ENCODE measurements at places on chromosomes 5 and 9.

DNA sequence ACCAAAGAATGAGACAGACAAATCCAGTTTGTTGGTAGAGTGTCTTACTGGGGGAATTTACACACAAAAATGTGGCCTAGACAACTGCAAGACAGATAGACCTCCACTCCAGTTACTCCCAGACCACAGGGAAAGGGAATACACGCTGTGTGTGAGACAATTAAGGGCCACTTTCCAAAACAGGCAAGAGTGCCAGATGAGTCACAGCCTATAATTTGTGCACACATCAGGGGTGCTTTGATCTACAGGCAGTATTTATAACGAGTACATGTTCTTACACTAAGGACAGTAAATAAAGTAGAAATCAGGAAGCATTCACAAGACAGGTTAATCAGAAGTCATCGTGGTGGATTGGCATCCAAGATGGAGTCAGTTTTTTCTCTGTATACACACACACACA, 114.8 kb downstream of the ZNF622 start:
- no peak for DNase-seq

DNA sequence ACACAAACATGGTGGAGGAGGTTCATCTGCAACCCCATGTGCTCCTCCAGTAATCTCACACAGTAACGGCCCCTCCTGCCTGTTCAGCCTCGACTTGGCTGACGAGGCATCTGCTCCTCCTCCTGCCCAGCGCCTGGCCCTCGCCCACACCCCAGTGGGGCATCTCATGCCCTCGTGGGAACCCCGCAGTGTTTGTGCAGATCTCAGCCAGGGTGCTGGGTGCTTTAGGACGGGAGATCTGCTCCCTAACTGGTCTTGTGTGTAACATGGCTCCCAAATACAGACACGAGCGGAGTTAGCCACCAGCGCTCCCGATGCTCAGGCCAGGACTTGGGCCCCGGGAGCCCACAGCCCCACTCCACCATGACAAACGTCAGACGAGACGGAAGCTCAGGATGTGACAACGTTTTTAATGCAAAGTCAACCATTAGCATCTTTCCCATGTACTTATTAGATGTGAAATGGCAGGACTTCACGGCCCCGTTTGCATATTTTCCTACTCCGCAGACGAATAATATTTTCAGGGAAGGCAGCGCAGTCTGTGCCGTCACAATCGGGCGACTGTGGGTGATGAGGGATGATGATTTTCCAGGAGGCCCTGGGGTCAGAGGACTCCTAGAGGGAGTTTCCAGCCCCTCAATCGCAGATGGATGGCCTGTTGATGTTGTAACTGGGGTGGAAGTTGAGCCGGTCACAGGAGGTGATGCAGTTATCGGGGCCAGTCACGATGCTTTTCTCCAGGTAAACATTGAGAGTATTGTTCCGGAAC, 5.5 kb upstream of the MRPS2 start:
- DNase-seq: no peak

- DNase-seq: no peak
These were observed 153.0 kb downstream of the FER start for GRCh38 chr5:108900668-108901067.

DNA sequence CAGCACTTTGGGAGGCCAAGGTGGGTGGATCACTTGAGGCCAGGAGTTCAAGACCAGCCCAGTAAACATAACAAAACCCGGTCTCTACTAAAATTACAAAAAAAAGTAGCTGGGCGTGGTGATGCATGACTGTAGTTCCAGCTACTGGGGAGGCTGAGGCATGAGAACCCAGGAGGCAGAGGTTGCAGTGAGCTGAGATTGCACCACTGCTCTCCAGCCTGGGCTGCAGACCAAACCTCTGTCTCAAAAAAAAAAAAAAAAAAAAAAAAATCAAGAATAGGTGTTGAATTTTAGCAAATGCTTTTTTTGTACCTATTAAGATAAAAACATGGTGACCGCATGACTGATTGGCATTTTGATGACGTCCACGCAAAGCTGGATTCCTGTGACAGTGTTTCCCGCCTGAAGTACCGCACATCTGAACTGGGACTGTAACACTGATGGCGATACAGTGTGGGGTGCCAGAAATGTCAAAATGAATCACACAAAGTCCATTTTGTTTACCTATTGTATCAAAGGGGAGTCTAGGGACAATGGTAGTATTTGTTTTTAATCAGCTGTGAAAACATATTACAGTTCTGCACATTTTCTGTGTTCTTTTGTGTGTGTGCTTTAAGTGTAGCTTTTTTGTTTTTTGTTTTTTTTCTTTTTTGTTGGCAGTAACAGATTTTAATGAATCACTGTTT, 23.2 kb upstream of the TBC1D9B start:
- no peak for DNase-seq

DNA sequence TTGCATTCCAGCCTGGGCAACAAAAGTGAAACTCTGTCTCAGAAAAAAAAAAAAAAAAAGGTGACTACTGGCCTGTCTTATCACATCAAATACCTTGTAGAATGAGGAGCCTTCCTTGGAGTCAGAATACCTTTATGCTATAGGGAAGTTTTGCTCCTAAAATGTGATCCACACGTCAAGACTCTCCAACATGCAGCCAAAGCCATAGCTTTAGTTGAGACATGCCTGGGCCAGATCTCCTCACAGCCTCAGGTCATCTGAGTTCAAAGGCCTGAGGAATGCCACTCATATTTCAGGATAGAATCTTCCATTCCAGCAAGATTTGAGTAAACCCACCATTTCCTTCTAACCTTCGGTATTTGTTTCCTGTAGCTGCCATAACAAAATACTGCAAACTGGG, 13.7 kb upstream of the SOWAHA start:
- DNase-seq: no peak

DNA sequence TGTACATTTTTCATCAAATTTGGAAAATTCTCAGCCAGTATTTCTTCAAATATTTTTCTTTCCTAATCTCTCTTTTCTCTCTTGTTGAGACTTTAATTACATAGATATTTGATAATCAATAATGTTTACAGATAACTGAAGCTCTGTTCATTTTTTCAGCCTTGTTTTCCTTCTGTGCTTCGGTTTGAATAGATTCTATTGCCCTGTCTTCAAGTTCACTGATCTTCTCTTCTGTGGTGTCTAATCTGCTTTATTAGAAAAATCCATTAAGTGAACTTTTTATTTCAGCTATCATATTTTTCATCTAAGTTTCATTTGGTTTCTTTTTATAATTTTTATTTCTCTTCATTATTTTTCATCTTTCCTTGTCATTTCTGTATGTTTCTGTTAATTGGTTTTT, 54.1 kb downstream of the AMBP start:
- no peak for DNase-seq

- no peak for DNase-seq
These were observed 533.3 kb downstream of the LRRC70 start for GRCh38 chr5:63111891-63112290.

DNA sequence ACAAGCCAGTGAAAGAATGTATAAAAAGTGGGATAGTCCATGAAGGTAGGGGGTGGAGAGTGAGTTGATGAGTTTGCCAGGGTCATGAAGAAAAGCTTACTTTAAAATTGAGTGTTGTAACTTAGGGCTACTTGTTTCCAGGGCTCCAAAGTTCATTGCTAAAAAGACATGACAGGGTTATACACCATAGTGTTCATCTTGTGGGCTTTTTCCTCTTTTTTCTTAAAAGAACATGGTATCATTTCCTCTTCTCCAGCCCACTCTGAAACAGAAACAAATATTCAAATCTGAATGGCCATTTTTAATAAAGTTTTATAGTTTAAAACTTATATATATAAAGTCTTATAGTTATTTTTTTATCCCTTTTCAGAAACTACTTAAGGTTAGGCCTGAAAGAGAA, 115.7 kb upstream of the SMC2 start:
- no peak for DNase-seq

- DNase-seq: no peak
These were observed 850.5 kb upstream of the SEMA6A start for GRCh38 chr5:117425163-117425562.

GRCh38 chr9:21294904-21295538, 10.1 kb downstream of the IFNA5 start:
- no peak for DNase-seq

GRCh38 chr5:29085142-29085541, 2046.8 kb upstream of the CDH9 start:
- no peak for DNase-seq

DNA sequence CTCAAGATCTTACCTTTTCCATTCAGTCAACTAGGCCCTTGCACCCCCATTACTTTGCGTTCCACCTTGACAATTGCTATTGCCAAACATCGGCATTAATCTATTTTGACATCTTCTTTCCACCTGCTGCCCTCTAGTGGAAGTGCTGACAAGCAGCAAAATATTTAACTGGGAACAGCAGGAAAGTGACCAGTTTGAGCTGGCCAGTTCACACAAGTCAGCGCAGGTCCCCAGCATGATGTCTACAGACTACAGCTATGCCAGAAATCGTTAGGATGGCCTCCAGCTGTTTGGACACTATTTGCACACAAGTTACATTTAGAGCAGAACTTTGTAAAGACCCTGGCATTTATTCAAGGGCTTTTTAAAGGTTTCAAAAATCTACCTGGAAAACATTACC, 160.1 kb downstream of the GHR start:
- DNase-seq: peak; percentile 60

DNA sequence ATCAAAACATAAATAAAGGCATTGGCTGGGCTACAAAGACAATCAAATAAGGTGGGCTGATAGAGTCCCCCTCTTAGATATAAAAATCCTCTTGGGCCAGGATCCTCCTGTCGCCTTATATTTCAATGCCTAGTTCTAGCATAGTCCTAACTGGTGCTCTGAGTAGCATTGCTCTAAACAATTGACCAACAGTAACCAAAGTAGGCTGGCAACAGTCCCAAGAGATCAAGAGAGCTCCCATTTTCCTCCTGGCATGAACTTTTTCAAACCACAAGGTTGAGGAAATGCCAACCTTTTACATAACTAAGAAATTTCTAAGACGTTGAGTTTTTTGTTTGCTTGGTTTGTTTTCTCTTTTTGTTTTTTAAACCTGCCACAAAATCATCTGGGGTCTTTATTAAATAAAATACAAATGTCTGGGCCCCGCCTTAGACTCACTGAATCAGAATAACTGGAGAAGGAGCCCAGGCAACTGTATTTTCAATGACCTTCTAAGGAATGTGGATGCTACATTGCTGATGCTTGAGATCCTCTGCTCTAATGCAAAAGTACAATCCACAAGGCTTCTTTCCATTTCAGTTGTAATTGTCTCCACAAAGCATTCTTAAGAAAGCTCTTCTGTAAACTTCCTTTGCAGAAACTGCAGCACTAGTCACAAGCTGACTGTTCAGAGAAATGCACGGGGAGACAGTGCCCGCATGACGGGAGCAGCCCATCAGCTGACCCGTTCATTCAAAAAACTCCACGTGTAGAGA, 2.9 kb downstream of the SLC45A2 start:
- no peak for DNase-seq

- DNase-seq: no peak
These were observed 127.6 kb downstream of the RFX3 start for GRCh38 chr9:3398232-3398648.

DNA sequence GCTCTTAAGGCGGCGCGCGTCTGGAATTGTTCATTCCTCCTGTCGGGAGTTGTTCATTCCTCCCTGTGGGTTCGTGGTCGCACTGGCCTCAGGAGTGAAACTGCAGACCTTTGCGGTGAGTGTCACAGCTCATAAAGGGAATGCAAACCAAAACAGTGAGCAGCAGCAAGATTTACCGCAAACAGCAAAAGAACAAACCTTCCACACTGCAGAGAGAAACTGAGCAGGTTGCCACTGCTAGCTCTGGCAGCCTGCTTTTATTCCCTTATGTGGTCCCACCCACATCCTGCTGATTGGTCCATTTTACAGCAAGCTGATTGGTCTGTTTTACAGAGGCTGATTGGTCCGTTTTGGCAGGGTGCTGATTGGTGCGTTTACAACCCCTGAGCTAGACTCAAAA, 1365.3 kb upstream of the WWC1 start:
- no peak for DNase-seq

All from brain microvascular endothelial cell (primary cell).